ENCODE measurements at places on chromosomes 3 and 15. TPM values are rescaled to one million over a fixed set of nuclear protein-coding genes. Genes with fewer than 3 reads are reported as not detected.

DNA sequence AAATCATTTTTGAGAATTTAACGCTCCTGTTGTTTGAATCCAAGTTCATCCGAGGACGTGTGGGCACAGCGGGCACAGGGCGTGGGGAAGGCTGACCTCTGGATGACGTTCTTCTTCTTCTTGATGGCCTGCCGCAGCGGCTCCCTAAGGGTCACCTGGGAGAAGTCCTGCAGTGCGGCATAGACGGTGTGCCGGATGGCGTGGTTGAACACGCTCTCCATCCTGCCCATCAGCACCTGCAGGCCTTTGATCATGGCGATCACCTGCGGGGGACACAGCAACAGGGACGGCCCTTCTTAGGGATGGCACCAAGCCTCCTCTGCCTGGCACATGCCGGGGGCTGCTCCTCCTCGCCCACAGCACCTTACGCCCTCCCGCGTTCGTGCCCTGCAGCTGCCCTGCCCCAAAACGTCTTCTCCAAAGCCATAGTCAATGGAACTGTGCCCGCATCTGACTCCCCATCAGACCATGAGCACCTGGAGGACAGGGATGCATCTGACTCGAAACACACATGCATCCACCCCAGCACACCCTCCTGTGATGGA is 61.5 kb downstream of the CYFIP1 start:
- DNase-seq = no peak

DNA sequence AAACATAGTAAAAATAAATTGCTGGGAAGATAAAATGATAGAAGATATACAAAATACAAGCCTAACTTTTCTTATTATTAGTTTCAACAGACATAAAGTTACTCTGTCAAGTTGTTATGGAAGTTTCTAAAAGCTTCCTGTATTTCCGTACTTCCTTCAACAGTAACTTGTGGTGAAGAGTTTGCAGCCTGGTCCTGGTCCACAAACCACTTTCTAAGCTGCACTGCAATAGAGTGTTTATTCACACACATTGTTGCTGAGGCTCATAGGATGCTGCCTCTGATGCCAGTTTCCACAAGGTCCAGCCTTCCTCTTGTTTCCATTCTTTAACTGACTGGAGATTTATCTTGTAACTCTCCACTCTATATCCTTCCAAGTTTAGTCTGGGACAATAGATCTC is 39.4 kb upstream of the KY start:
- no peak for DNase-seq

- DNase-seq = no peak
Observed at GRCh38 chr3:4407941-4408340, 59.1 kb downstream of the SUMF1 start.

DNA sequence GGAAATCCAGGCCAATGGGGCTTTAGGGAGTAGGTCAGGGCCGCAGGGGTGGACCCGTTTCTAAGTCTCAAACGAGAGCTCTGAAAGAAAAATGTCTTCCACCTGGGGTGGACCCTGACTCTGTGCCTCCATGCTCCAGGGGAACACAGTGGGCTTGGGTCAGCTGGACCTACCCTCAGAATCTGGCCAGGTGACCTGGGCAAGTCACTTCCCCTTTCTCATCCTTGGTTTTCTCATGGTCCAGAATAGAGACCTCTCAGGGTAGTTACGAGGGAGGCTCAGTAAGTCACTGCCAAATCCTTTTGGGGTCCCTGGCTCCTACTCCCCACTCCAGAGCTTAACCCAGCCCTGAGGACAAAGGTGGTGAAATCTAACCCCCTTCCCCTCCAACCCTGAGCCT is 25.8 kb downstream of the EFCAB12 start:
- no peak for DNase-seq

Gene XCR1
- total RNA-seq = not detected

Gene PLAAT1
- 0.47 TPM for total RNA-seq

Gene GHSR
- not detected for total RNA-seq

Gene GABRR3
- not detected for total RNA-seq

Gene MTHFS
- total RNA-seq = 40.9 TPM

Measured in activated naive CD4-positive, alpha-beta T cell treated with anti-CD3 and anti-CD28 coated beads, Interleukin-2, amount 50 U/mL, for 72 hours (primary cell).